Spleen (tissue), 13 donors: ENCODE measurements at places on chromosomes 16 and 17. TPM values are rescaled to one million over a fixed set of nuclear protein-coding genes. Genes with fewer than 3 reads are reported as not detected.

The RNF151 gene
- not detected for total RNA-seq

The INTS2 gene
- 16.2 TPM for total RNA-seq

The COPZ2 gene
- total RNA-seq: 6.0 TPM

The SLC35G6 gene
- not detected for total RNA-seq

The MT3 gene
- total RNA-seq: not detected

The VPS25 gene
- total RNA-seq: 41.1 TPM

The RILP gene
- 21.1 TPM for total RNA-seq

The MPP3 gene
- 5.3 TPM for total RNA-seq

The CRHR1 gene
- total RNA-seq: not detected

The CCL22 gene
- total RNA-seq: 2.4 TPM

The ZG16 gene
- total RNA-seq: not detected
